Spleen (tissue), 13 donors: ENCODE measurements at places on chromosomes 5 and 9. TPM values are rescaled to one million over a fixed set of nuclear protein-coding genes. Genes with fewer than 3 reads are reported as not detected.

The SHOC1 gene
- 0.07 TPM for total RNA-seq

DNA sequence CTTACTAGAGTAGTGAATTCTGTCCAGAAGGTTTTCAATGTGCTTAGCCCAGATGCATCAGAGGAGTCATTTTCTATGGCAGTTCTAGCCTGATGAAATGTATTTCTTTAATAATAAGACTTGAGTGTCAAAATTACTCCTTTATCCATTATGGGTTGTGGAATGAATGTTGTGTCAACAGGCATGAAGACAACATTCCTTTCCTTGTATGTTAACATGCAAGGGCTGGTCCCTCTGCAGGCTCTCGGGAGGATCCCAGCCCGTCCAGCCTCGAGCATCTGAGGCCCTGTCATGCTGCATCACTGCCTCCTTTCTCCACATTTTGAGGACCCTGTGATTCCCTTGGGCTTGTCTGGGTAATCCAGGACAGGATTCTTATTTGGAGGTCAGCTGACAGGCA is 42.9 kb upstream of the FAM120AOS start:
- peaks cover 15% of the 10 kb centered on the region for H3K4me1 ChIP-seq
- no peaks in the 10 kb centered on the region for H3K27me3 ChIP-seq
- H3K27ac ChIP-seq = no peak overlapping the region
- H3K4me3 ChIP-seq = no peak overlapping the region

DNA sequence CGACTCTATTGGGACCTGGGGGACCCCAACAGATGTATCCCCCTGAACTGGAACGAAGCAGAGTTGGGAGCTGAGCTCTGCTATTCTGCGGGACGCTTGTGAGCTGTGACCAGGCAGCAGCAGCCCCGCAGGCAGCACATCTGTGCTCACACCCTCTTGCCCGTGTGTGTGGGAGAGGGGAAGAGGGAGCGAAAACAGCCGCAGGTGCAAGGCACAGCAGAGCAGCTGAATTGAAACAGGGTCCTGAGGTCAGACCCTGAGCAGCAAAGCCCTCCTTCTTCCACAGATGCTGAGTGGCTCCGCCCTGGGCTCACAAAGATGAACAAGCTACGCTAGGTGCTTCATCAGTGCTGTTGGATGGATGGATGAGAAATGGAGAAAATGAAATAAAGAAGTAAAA is 198.7 kb downstream of the HSPA4 start:
- H3K4me3 ChIP-seq = no peak overlapping the region
- DNase-seq = peak; percentile 67
- no peaks in the 10 kb centered on the region for H3K27me3 ChIP-seq
- H3K36me3 ChIP-seq = no peaks in the 10 kb centered on the region
- H3K4me1 ChIP-seq = no peaks in the 10 kb centered on the region

The CD14 gene
- 149 TPM for total RNA-seq

GRCh38 chr9:133901184-133901835 is 90.8 kb downstream of the VAV2 start:
- no peak overlapping the region for H3K4me3 ChIP-seq
- DNase-seq = no peak
- H3K27me3 ChIP-seq = no peaks in the 10 kb centered on the region
- H3K27ac ChIP-seq = no peak overlapping the region

GRCh38 chr9:98450496-98450895 is 195.0 kb upstream of the TBC1D2 start:
- H3K4me3 ChIP-seq = no peak overlapping the region
- H3K36me3 ChIP-seq = no peaks in the 10 kb centered on the region
- no peaks in the 10 kb centered on the region for H3K27me3 ChIP-seq

The SLC46A2 gene
- 1.3 TPM for total RNA-seq

The FBP2 gene
- total RNA-seq = not detected

- no peak overlapping the region for H3K27ac ChIP-seq
- no peaks in the 10 kb centered on the region for H3K27me3 ChIP-seq
- no peaks in the 10 kb centered on the region for H3K36me3 ChIP-seq
- no peak for DNase-seq
- H3K4me3 ChIP-seq = no peak overlapping the region
These were observed 175.6 kb downstream of the MACROH2A1 start for GRCh38 chr5:135223404-135223803.

DNA sequence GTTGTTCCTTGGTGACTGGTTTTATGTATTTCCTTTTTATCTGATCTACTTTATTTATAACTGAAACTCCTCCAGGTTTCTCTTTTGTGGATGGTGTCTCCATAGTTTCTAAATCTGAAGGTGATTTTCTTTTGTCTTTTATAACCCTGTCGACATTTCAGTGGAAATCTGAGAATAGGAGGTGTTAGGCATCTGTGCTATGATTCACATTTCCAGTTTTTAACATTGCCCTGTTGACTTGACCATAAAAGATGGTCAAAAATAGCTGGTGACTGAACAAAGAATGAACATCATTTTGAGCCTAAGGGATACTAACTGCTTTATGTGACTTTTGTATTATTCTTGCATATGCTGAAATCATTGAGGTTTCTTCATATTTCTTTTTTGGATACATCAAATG is 190.5 kb downstream of the PCSK1 start:
- H3K36me3 ChIP-seq = no peaks in the 10 kb centered on the region
- DNase-seq = no peak
- no peak overlapping the region for H3K4me3 ChIP-seq

The PHF24 gene
- 1.1 TPM for total RNA-seq

The HCN1 gene
- not detected for total RNA-seq

The HSPA5 gene
- total RNA-seq = 177 TPM

- H3K4me1 ChIP-seq = no peaks in the 10 kb centered on the region
- H3K27ac ChIP-seq = no peak overlapping the region
- H3K36me3 ChIP-seq = no peaks in the 10 kb centered on the region
- no peak for DNase-seq
These were observed 93.1 kb upstream of the TMED7 start for GRCh38 chr5:115718927-115719326.

The PNPLA7 gene
- total RNA-seq = 22.7 TPM
